ENCODE measurements at places on chromosomes 3 and 15.

DNA sequence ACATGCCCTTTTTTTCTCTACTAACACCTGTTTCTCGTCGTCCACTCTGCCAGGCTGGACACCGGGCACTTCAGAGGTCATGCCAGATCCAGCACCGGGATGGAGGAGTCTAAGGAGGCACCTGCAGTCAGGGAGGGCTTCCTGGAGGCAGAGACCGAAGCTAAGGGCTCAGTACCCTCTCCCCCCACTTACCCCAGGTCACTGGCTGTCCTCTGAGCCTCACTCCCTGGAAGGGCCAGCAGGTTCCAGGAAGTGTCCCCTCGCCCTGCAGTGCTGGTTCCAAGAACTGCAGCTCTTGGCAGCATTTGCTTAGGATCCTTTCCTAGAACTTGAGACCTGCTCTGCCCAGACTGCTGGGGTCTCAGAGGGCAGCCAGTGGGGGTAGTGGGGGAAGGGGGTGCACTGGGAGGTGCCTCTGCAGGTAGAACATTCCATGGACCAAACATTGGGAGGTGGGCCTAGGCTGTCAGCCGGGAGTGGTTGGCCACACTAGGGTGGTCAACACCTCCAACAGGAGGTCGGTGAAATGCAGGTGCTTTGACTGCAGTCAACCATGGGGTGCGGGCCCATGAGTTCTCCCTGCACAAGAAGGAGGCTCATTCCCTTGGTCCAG is 11.3 kb downstream of the CISH start:
- no peak for DNase-seq

GRCh38 chr15:101799665-101800064 is 3.6 kb upstream of the OR4F6 start:
- DNase-seq: no peak

- peak; percentile 34 for DNase-seq
These were observed 366.8 kb upstream of the ZNF385D start for GRCh38 chr3:22117751-22118346.

DNA sequence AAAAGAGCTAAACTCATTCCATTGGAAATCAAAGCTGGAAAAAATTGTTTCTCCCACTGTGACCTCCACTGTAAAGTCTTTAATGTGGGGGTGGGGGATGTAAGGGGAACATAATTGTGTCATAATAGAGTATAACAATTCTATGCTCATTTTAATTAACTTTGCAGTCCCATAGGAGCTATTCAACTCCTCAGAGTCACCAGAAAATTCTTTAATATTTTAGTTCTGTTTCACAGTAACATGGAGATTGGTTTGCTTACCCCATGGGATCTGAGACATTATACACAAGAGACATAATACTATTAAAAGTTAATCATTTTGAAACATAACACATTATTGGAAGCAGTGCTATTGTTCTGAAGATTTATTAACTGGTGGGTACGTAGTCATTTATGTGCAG is 765.9 kb upstream of the GRM7 start:
- no peak for DNase-seq

DNA sequence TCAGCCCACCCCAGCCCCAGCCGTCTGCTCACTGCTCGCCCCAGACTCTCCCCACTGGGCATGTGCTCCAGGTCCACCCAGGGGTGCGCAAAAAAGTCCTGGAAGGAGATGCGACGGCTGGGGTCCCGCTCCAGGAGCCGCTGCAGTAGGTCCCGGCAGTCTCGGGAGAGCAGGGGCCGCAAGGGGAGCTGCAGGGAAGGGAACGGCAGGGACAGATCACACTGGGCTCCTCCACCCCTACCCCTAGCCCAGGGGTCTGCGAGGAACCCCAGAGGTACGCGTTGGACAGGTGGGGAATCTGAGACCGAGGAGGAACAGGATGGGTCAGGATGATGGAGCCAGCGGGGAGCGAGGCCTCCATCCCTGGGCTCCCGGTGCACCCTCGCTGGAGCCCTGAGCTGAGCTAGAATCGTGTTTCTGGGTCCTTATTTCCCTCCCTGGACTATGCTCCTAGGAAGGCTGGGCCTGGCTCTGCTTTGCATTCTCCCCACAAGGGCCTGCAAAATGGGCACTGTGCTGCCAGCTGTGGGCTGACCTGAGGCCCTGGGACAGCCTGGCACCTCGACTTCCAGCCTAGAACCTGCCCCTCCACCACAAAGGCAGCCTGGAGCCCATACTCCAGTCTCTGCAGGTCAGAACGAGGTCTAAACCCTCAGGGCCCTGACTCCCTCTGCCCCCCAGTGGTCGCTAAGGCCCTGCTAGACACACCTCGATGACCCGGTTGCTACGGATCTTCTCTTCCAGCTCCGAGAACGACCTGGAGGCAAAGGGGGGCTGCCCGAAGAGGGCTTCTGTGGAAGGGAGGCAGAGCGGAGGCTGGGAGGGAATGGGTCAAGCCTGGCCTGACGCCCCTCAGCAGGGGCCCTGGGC is 3.2 kb downstream of the ULK3 start:
- no peak for DNase-seq

DNA sequence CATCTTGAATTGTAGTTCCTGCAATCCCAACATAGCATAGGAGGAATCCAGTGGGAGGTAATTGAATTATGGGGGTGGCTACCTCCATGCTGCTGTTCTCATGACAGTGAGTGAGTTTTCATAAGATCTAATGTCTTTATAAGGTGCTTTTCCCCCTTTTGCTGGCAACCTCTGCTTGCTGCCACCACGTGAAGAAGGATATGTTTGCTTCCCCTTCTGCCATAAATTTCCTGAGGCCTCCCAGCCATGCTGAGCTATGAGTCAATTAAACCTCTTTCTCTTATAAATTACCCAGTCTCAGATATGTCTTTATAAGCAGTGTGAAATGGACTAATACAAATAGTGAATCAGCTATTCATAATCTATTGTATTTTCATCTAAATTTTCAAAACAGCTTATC is 537.3 kb downstream of the EPHA3 start:
- DNase-seq: no peak

DNA sequence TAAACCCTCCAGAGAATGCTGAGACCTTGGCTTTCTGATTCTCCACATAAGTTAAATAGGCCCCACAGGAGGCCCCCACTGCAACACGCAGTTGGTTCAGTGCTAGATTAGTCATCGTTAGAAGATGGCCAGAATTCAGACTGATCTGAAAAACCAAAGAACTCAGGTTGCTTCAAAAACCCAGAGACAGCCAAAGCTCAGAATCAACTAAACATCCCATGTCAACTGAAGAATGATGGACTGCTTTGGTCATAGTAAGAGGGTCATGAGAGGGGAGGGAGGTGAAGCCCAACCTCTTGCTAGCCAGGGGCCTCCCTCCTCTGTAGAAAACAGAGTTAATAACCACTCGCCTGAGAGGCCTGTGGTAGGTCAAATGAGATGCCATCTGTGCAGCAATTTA is 93.1 kb downstream of the AKAP13 start:
- DNase-seq: no peak

GRCh38 chr15:52709187-52709981 is 30.2 kb upstream of the ATOSA start:
- DNase-seq: no peak

GRCh38 chr3:139588450-139588849 is 48.9 kb upstream of the RBP1 start:
- no peak for DNase-seq

GRCh38 chr3:194051366-194052149 is 84.4 kb upstream of the HES1 start:
- no peak for DNase-seq

DNA sequence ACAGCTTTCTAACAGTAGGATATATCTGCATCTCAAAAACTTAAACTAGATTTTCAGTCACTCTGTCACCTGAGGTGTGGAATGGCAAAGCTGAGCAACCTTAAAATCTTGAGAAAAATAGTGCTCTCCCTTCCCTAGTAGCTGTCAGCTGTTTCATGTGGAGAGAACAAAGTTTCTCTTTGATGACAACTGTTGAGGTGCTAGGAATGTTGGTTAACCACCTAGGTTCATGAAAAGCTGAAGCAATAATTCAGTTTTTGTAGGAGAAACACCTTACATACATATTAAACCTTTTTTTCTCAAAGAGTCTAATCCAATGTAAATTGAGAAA is 40.8 kb downstream of the TCF12 start:
- DNase-seq: no peak

- no peak for DNase-seq
These were observed 4.3 kb upstream of the COLQ start for GRCh38 chr3:15525790-15526189.

DNA sequence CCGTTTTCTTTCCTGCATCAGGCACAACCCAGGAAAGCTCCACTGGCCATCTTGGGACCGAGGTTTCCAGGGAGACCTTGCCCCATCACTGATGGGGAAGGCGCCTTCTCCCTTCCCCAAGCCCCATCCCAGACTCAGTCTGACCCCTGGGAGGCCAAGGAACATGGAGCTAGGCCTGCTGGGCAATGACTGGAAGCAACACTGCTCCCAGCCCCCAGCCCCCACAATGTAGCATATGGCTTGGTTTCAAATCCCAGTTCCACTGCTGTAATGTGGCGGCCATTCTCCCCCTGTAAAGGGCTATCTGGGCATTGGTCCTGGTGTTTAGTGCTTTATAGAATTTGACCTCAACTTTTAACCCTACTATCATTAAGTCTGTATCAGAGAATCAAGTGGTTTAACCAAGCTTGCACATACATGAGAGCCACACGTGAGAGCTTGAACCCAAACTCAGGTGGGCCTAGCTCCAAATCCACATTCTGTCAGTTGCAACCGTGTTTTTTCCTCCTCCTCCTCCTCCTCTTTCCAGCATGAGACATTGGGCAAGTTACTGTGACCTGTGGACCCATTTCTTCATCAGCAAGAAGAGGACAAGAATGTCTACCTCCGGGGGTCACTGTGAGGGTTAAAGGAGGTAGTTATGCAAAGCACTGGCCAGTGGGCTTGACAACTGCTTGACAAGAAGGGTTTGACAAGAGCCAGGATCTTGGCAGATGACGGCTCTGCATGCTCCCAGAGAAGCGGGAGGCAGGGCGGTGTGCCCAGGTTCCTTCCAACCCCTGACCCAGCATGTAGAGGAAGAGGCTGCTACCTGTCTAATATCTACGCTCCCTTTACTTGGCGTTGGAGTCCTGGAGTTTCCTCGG is 37.4 kb downstream of the KLHL25 start:
- no peak for DNase-seq

DNA sequence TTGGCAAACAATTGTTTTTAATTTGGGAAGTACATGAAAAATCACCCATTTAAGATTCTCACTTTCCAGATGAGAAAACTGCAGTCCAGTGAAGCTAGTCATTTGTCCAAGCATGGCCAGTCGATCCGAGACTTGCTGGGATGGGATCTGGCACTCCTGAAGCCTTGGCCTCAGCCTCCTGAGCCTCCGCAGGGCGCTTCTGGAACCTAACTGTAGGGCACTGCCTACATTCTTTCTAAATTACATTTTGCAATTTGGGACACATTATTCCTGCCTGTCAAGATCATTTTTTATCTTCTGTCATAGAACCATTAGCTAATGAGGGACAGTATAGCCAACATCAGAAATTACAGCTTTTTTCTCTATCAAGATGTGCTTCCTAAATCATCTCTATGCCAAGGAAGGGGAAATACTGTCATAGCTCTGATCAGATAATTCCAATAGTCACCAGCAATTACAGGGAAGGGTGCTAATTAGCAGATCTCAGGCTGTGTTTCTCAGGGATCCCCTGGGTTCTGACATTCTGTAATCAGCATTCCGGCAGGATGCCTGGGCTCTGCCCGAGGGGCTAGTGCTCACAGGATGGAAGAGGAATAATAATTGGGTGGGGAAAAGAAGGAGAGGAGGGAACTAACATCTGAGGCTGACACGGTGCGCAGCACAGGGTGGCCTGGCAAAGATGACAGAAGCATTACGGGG is 28.3 kb downstream of the ANAPC13 start:
- DNase-seq: no peak

GRCh38 chr15:27770769-27771554 is 328.2 kb downstream of the OCA2 start:
- no peak for DNase-seq

GRCh38 chr15:57506422-57506821 is 85.3 kb upstream of the MYZAP start:
- DNase-seq: no peak

- DNase-seq: no peak
These were observed 15.6 kb upstream of the FLNB start for GRCh38 chr3:57992452-57993213.

DNA sequence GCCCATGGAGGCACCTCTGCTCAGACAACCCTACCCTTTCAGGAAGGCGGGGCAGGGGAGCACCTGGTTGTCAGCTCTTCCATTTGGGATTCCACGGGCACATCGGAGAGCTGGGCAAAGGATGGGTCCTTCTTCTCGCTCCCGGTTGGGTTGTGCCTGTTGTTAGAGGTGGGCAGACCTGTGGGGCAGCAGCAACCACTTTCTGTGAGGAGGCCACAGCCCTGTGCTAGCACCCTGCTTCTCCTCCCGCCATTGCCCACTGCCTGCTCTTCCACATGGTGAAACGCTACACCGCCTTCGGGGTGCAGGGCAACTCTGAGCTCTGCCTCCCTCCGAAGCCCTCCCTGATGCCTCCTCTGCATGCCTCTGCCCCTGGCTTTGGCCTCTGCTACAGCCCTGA is 7.0 kb upstream of the HHATL start:
- DNase-seq: no peak

DNA sequence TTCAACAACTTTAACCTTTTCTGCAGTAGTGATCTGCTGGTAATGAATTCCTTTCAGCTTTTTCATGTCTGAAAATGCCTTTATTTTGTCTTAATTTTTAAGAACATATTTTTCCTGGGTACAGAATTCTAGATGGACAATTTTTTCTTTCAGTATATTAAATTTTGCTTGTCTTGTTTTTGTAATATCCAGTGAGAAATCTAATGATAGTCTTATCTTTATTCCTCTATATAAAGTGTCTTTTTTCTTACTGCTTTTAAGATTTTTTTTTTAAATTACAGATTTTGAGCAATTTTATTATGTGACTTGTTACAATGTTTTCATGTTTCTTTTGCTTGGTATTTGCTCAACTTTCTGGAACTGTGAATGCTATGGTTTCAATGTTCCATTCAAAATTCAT is 38.1 kb downstream of the TCF12 start:
- no peak for DNase-seq

DNA sequence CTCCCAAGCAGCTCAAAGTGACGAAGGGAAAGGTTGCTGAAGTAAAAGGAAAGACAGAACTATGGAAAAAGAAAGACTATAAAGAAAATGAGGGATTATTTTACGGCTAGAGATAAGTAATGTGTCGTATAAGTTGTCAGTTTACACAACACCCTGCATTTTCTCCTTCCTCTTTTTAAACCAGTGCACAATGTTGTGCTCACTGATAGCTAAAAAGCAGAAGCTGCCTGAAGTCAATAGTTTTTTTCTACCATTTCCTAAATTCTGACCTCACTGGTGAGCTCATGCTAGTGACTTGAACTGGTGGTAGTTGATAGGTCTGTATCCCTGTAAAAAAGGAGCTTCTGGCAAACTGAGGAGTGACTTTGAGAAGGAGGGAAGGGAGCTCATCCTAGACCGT is 368.6 kb upstream of the GBE1 start:
- no peak for DNase-seq

DNA sequence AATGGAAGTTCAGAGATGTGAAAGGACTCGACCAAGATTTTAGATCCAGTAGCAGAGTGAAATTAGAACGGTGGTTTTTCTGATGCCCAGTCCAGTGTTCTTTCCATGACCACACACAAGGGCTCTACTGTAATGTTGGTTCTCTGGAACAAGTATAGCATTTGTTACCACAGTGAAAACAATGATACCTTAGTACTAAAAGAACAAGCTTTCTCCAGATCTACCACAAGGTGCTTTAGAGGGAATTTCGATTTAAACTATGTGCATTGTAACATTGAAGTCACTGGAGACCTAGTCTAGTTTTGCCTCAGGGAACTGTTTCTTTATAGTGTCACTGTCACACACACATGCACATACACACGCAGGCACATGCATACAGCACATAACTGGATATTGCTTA is 12.8 kb upstream of the CCNL1 start:
- no peak for DNase-seq
